M059J (cell line): ENCODE measurements at places on chromosomes 1 and 21. TPM values are rescaled to one million over a fixed set of nuclear protein-coding genes. Genes with fewer than 3 reads are reported as not detected.

GRCh38 chr1:172351754-172352161 is 68.7 kb upstream of the C1orf105 start:
- peak; percentile 68 for DNase-seq

DNA sequence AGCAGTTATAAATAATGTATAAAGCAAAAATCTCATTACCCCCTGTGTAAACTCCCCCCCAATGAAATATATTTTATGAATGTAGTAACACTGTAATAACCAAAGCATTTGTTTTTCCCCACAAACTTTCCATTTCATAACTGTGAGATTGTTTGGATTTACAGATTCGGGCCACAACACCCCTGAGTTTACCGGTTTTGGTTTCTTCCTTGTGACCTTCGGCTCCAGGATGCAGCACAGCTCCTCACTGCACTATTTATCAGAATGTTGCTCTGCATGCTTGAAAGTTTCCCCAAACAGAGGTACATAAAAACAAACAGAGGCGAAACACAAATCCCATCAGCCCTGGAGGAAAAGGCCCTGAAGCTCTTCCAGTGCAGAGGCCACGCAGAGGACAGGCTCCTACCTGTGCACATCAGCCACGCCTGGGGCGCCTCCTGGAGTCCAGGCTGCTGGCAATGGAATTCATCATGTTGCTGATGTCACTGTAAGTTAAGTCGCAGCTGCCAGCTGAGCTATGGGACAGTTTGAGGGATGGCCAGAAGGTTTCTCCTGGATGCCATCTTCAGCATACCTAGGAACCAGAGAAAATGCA is 122.0 kb downstream of the LMO4 start:
- peak; percentile 18 for DNase-seq

DNA sequence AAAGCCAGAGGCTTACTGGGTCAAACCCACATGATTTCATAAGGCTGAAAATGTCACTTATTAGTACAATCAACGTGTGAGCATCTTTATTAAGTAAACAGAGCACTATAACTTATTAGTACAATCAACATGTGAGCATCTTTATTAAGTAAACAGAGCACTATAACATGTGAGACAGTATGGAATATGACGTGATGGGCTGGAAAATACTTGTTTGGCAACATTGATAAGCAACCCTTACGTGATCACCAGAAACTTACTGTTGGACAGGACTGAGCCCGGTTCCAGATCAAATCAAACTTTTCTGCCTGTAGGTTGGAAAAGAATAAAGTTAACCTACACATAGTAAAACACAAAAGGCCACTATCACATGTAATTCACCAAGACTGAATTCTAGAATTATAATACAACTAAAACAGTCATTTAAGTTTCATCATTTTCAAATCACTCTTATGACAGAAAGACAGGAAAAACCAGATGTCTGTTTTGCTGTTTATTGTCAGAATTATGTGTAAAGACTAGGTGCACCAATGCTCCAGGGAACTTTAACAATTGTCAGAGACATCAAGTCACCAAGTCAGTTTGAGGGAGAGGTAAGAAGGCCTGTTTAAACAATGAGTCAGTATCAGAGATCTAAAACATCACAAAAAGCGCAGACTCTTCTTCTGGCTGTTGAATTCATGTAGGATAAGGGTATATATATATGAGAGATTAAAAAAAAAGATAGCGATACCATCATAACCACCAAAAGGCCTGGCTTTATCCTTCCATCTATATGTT is 15.7 kb downstream of the ATPAF1 start:
- no peak for DNase-seq

GRCh38 chr1:38741341-38741740 is 118.2 kb downstream of the RRAGC start:
- DNase-seq, result no peak

TMEM200B gene
- 3.5 and 4.6 TPM in 2 replicates for total RNA-seq

DNA sequence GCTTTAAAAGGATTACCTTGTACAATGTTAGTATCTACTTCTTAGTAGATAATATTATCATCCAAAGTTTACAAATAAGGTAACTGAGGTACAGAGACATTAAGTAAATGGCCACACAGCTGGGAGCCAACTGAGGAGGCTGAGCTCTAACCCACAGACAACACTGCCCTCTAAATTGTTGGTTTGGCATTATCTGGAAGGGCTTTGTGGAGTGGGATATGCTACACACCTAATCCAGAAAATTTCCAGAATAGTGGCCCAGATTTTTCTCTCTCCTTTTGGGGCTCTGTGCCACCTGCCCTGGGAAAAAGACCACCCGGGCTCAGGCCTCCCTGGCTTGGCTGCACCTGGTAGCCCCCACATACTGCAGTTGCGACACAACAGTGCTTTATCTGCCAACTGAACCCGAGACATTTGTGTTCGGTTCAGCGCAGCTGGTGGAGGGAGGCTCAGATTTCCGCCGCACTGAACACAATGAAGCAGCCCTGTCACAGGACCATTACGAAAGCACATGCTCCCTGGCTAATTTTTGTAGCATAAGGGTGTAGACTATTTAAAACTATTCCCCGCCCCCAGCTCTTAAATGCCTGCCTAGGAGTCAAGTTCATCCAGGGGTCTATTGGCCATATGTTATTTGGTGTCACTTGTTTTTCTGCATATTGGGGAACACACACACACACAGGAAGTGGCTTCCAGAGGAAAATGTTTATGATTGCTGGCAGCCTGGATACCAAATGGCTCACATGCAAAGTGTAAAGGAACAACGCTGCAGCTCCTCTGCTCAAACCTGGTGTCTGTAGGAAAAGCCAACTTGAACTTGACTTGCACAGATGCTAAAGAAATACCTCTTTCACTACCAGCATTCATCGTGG is 92.3 kb upstream of the ESRRG start:
- DNase-seq, result no peak

HES2 gene
- 0.47 and 1.0 TPM in 2 replicates for total RNA-seq

IVL gene
- total RNA-seq, result not detected in 2 replicates

DIRAS3 gene
- 1.6 and 2.0 TPM in 2 replicates for total RNA-seq
